ENCODE measurements at places on chromosomes 6 and 20.

- no peak for DNase-seq
These were observed 572 bp downstream of the ZNF341 start for GRCh38 chr20:33732166-33732970.

GRCh38 chr20:2122936-2123335, 21.3 kb downstream of the STK35 start:
- DNase-seq, result no peak

DNA sequence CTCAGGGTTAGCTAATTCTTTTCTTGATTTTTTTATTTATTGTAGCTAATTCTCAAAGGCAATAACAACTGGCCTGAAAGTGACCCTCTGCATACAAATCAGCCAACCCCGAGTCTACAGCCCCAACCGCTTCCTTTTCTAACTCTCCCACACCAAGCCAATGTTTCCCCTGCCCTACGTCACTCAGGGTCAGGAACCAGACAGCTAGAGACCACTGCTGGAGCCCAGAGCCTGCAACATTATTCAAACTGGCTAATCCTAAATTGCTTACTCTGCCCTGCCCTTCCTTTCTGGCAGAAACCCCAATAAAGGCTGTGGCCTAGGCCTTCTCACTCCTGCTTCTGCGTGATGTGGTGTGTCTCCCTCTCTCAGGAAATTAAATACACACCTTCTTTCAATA, 320.7 kb downstream of the CBLN4 start:
- DNase-seq, result no peak

GRCh38 chr6:69202768-69203167, 567.7 kb downstream of the ADGRB3 start:
- no peak for DNase-seq

DNA sequence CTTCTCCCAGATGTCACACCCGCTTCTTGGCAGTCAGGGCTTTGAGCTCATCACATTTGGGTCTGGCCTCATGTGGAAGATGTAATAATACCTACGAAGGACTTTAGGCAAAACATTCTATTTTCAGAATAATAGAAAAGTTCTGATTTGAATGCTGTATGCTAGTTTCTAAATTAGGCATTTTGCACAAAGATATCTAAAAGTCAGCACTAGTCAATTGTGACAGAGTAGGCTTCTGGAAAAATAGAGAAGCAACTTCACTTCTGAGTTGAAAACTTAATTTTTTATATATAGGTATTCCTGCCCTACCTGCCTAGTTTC, 38.3 kb upstream of the CD2AP start:
- no peak for DNase-seq

- no peak for DNase-seq
These were observed 60.4 kb upstream of the QKI start for GRCh38 chr6:163354085-163354484.

DNA sequence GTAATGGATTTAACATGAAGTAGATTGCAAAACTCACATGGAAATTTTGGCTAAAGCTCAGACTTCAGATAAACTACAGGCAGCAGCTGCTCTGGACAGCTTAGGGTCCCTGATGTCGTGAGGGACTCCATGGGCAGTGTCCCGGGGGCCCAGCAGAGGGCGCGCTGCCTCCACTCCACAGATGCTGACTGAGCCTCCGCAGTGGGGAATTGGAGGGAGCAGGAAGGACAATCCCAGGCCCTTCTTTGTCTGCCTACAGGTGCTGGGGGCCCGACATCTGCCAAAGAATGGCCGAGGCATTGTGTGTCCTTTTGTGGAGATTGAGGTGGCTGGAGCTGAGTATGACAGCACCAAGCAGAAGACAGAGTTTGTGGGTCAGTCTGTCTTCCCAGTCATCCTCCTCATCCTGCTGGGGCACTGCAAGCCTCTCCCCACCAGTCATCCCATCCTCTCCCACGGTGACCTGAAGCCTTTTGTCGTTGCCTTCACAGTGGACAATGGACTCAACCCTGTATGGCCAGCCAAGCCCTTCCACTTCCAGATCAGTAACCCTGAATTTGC, 35.9 kb downstream of the PLCG1 start:
- no peak for DNase-seq

DNA sequence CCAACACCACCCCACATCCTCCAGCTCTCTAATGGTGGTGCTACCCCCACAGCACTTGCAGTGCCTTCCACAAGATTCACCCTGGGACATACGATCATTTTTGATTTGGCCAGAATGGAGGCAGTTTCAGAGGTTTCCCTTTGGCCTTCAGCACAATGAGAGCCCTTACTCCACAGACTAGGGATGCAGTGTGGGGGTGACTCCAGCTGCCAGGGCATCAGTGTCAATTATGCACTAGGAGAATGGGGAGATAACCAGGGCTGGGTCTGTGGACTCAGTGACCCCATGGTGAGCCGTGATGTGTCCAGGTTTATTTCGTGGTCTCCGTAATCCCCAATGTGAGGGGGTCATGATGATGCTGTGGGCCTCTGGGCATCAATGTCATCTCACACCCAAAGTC, 31.5 kb upstream of the MICB start:
- DNase-seq, result no peak

DNA sequence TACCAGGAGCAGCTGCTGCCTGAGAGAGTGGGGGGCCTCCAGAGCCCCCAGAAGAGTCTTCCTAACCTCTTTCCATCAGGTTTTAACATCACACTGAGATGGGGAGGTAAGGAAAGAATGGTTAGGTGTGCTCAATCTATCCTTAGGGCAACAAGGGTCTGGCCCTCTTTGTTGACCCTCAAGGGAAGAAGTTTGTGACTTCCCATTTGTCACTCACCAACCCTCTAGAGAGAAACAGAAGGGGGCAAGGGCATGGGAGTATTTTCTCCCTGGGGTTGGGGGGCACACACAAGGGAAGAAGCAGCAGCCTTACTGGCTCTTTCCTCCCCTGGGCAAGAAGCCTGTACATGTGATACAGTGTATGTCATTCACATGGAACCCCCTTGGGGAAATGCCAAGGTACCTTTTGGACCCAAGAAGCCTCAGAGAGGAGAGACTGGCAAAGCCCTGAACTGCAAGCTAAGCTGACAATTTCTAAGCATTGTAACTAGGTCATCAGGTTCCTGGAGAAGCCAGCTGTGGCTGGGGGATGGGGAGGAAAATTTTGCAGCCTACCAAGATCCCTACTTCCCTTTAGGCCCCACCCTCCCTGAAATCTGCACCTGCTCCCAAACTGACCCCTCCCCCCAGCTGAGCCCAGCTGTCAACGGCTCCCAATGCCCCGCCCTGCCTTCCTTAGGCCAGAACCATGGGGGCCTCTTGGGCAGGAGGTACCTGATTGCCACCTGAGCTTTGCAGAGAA, 14.5 kb downstream of the BCL2L1 start:
- no peak for DNase-seq

- DNase-seq, result no peak
These were observed 32.8 kb upstream of the SRF start for GRCh38 chr6:43138267-43138666.

DNA sequence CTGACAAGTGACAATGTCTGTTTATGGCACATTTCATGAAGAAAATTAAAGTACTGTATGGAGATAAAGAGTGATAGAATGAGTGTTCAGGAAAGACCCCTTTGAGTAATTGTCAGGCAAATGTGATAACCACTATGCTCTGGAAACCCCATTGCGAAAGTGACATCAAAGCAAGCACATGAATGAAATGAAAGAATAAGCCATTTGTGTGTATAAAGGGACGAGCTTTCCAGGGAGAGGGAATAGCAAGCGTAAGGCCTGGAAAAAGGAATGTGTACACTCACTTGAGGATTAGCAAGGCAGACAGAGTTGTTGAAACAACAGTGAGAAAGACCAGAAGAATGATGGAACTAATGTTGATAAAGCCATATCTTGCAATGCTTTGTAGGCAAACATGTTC, 490.0 kb downstream of the GRIK2 start:
- peak; percentile 12 for DNase-seq

GRCh38 chr20:18541741-18542140, 25.5 kb upstream of the SMIM26 start:
- no peak for DNase-seq

DNA sequence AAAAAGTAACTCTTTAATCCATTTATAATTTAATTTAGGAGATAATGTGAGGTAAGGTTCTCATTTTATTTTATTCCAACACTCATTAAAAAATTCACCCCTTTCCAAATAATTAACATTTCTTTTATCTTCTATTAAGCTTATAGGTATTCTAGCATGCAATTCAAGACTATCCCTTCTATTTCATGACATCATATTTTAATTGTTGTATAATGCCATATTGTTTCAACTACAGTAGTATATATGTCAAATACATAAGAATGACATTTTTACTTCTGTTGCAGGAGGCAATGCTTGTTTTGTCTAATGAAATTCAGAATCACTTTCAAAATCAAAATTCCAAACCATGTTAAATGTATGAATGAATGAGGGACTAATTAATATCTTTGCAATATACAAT, 76.2 kb downstream of the MAFB start:
- DNase-seq, result no peak

GRCh38 chr6:133954657-133955576, 1.9 kb downstream of the TBPL1 start:
- no peak for DNase-seq

DNA sequence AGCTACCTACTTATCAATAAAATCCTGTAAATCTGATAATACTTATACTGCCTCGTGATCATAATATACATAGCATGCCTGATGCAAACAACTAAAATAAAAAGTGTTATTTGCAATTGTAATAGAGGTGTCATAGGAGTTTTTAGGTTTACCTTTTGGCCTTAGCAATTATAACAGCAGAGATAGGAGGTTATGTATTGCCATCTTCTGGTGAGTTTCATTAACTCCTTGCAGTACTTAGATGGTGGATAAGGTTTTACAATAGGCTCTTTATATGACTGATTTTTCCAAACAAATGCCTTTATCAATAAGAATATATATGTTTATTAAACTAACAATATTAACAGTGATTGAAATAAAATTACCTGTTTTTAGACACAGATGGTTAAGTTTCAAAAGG, 27.8 kb upstream of the MYCT1 start:
- DNase-seq, result no peak

- DNase-seq, result no peak
These were observed 73.1 kb upstream of the SUPT3H start for GRCh38 chr6:45450831-45451230.

DNA sequence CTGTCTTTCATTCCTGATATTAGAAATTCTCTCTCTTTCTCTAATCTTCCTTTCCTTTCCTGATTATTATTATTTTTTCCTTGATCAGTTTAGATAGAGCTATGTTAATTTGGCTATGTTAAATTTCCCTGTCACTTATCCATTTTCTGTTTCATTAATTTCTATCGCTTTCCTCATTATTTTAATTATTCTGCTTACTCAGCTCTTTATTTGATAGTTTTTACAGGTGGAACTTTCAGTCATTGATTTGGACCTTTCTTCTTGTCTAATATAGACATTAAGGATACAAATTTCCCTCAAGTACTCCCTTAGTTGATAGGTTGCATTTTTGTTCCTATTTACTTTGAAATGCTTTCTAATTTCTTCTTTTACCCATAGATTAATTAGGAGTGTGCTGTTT, 442.3 kb downstream of the CDH26 start:
- no peak for DNase-seq

DNA sequence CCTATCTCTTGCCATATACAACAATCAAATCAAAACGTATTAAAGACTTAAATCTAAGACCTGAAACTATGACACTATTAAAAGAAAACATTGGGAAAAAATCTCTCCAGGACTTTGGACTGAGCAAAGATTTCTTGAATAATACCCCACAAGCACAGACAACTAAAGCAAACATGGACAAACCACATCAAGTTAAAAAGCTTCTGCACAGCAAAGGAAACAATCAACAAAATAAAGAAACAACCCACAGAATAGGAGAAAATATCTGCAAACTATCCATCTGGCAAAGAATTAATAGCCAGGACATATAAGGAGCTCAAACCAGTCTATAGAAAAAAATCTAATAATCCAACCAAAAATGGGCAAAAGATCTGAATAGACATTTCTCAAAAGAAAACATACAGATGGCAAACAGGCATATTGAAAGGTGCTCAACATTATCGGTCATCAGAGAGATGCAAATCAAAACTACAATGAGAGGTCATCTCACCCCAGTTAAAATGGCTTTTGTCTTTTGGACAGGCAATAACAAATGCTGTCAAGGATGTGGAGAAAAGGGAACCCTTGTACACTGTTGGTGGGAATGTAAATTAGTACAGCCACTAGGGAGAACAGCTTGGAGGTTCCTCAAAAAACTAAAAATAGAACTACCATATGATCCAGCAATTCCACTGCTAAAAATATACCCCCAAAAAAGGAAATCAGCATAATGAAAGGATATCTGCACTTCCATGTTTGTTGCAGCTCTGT, 76.2 kb downstream of the SNX5 start:
- DNase-seq, result no peak

DNA sequence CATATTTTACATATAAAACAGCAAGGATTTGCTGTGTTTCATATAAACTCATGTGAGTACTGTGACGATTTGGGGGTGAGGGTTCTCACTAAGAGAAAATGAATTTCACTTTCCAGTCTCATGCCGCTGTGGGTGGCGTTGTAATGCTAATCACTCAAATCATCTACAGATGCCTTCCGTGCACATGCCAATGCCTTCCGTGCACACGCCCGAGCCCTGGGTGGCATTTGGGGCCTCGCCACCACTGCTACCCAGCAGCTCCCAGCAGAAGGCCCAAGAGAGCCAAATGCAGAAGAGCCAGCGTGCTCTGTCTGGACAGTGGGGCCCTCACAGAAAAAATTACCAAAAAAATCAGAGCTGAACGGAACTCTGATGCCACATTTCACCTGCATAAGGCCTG, 53.7 kb downstream of the WDR27 start:
- no peak for DNase-seq

DNA sequence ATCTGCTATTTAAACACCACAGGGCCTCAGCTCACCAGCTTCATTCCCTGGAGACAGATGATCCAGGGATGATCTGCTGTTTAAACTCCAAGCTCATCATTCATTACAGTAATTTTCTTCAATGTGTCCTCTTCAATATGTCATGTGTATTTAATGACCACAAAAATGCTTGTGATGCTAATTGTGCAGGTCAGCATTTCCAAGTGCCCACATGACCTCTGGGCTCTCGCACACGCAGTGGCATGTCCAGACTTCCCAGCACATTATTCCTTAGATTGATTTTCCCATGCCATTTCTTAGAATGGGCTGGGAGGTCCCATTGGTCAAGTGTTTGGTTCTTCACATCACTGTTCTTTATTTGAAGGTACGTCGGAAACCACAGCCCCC, 434.4 kb downstream of the HAO1 start:
- DNase-seq, result no peak

DNA sequence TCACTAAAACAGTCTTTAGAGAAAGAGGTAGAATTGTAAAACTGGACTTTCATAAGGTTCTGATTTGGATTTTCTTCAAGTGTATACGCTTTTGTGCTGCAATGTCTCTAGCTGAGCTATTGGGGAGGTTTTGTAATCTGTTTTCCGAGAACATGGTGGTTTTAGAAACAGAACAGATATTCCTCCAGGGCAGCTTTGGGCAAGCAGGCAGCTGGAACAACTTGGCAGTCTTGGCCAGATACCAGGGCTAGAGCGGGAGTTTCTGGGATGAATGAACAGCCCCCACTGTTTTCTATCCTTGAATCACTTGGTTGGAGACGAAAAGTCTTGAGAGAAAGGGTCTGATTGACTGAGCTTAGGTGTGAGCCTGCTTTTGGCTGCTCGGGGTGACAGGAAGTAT, 17.1 kb upstream of the ARMC2 start:
- no peak for DNase-seq

- no peak for DNase-seq
These were observed 222.0 kb upstream of the PDE10A start for GRCh38 chr6:165884813-165885765.
